AG09309 (cell line): ENCODE measurements at places on chromosomes 1 and 21.

DNA sequence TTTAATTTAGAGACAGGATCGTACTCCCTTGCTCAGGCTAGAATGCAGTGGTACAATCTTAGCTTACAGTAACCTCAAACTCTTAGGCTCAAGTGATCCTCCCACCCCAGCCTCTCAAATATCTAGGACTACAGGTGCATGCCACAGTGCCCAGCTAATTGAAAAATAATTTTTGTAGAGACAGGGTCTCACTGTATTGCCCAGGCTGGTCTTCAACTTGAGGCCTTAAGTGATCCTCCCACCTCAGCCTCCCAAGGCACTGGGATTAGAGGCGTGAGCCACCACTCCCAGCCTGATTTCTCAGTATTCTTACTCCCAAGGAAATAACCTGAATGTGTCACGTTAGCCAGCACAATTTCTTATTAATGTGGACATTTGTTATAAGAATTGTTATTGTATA lies 9.8 kb downstream of the RLF start:
- no peak for DNase-seq

DNA sequence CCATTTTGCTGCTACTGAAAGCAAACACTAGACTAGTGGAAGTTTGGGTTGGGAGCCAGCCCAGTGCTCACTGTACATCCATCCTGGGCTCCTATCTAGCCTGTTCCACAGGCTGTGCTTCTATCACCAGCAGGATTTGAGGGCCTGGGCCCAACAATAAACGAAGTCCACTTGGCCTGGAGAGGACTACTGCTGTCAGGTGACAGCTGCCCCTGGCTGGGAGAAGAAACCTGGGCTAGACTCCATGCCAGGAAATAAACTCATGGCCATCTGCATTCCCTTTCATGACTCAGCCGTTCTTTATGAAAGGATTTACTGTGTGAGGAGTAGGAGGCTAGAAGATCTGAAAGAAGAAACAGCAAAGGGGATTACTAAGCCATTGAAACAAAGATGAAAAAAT lies 35.5 kb downstream of the COLGALT2 start:
- DNase-seq, result peak; percentile 50

DNA sequence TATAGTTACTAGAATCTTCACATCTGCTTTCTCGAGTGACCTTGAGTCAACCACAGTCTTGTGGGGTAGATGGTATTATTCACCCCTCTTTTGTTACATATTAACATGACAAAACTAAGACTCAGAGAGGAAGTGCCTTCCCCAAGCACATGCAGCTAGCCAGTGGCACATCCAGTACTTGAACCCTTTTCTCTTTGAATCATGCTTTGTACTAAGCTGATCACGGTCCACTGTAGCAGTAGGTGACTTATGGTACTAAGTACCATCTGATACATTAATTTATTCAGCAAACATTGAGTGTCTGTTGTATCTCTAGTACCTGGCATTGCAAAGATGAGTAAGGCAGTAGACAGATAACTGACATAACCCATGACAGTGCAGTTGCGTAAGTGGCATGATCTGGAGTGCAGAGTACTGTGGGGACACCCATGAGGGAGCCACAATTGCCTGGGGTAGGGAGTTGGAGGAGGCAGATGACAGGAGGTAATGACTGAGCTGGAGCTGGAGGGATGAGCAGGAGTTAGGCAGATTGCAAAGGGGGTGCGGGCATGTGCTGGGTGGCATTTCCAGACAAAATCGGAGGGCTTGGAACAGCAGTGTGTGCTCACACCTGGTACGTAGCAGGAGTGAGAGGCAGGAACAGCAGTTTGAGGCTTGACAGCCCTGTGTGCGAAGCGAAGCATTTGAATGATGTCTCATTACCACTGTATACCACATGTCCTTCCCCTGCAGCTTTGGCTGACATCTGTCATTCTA lies 29.8 kb downstream of the UCK2 start:
- no peak for DNase-seq

- no peak for DNase-seq
Measured at GRCh38 chr1:161848676-161849075, 82.6 kb downstream of the ATF6 start.

DNA sequence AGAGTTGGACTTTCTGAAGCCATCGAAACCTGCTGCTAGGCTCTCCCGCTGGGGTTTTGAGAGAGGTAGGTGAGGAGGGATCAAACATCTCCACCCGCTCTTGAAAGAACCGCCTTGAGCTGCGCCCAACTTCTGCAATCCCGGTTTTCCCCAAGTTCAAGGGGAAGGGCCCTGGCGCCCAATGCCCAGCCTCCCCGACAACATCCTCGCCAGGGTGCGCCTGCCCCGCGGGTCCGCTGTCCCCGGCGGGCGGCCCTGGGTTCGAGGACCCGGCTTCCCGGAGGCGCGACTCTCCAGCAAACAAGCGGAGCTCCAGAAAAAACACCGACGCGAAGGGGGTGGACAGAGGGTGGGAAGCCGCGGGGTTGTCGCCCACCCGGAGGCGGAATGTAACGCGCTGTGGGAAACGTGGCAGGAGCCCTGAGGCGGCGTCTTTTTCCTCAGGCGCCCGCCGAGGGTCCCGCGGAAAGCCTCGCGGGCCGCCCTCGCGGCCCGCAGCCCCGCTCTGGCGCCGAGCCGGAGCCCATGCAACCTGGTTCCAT lies 607 bp downstream of the BTG3 start:
- DNase-seq, result no peak

- DNase-seq, result no peak
Measured at GRCh38 chr1:15684468-15685291, 560 bp downstream of the PLEKHM2 start.

GRCh38 chr1:9375912-9376311 lies 83.2 kb downstream of the SPSB1 start:
- no peak for DNase-seq

- no peak for DNase-seq
Measured at GRCh38 chr1:220751111-220751510, 3.0 kb downstream of the MTARC2 start.

- no peak for DNase-seq
Measured at GRCh38 chr21:27114111-27114510, 147.2 kb upstream of the ADAMTS5 start.

GRCh38 chr1:59143811-59144210 lies 153.1 kb upstream of the FGGY start:
- no peak for DNase-seq

DNA sequence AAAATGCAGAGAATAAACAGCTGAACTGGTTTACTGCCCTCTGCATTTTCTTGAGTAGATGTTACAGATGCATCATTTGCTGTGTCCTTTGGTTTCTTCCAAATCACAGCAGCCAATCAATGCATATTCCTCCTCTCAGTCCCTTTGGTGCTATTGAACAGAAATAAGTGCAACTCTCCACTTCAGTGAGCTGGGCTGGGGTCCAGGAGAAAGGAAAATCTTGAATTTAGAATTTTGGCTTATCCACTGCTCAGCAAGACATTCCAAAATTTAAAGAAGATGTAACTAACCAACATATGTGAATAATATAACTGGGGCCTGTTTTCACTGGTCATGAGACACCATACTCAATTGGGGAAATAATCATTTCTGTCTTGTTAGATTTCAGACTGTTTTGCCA lies 39.2 kb downstream of the PRMT6 start:
- DNase-seq, result no peak

DNA sequence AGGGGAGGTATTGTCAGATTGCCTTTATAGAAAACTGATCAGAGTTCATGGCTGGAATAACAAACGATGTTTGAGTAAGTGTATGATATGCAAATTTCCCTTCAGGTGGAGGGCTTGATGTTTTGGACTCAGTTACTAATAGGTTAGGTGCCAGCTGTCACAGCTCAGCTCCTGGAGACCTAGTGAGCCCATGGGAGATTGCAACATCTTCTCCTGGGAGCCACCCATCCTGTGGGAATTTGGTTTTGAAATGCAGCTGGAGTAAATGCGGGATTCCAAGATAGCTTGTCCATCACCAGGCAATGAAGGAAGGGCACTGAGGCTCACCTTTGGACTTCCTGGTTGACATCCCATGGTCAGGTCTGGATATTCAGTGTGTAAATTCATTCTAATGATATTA lies 211.4 kb upstream of the NRIP1 start:
- DNase-seq, result no peak

GRCh38 chr1:99004861-99005442 lies at the start of gene PLPPR5:
Gene PLPPR5 (minus strand): TSS chr1:99004861. CDS start chr1:99004671, 190 bp downstream.
- no peak for DNase-seq

- no peak for DNase-seq
Measured at GRCh38 chr1:64546013-64546412, 76.1 kb downstream of the CACHD1 start.

- no peak for DNase-seq
Measured at GRCh38 chr1:166133857-166134256, 32.9 kb downstream of the FAM78B start.

GRCh38 chr1:26418865-26419349 lies 8.3 kb downstream of the LIN28A start:
- DNase-seq, result no peak

DNA sequence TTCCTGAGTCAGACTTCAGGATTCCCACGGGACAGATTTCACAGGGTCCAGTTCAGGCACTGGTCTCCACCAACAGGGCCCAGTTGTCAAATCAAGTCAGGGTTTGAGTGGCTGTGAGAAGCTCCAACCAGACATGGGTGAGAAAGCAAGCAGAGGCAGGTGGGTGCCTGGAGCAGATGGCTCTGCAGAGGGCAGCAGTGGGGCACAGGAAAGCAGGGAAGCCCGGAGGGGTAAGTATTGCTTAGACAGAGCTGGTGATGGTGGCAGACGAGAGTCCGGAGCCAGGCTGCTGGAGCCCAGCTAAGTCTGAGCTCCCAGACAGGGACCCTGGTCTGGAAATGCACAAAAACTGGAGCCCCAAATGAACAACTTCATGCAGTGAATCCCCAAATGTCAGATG lies 40.4 kb downstream of the RIMS3 start:
- no peak for DNase-seq

DNA sequence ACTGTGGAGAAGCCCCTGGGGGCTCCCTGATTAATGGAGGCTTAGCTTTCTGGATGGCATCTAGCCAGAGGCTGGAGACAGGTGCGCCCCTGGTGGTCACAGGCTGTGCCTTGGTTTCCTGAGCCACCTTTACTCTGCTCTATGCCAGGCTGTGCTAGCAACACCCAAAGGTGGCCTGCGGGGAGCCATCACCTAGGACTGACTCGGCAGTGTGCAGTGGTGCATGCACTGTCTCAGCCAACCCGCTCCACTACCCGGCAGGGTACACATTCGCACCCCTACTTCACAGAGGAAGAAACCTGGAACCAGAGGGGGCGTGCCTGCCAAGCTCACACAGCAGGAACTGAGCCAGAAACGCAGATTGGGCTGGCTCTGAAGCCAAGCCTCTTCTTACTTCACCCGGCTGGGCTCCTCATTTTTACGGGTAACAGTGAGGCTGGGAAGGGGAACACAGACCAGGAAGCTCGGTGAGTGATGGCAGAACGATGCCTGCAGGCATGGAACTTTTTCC lies 24.8 kb downstream of the PCSK9 start:
- no peak for DNase-seq

- no peak for DNase-seq
Measured at GRCh38 chr1:162251102-162251501, 125.6 kb downstream of the SPATA46 start.

DNA sequence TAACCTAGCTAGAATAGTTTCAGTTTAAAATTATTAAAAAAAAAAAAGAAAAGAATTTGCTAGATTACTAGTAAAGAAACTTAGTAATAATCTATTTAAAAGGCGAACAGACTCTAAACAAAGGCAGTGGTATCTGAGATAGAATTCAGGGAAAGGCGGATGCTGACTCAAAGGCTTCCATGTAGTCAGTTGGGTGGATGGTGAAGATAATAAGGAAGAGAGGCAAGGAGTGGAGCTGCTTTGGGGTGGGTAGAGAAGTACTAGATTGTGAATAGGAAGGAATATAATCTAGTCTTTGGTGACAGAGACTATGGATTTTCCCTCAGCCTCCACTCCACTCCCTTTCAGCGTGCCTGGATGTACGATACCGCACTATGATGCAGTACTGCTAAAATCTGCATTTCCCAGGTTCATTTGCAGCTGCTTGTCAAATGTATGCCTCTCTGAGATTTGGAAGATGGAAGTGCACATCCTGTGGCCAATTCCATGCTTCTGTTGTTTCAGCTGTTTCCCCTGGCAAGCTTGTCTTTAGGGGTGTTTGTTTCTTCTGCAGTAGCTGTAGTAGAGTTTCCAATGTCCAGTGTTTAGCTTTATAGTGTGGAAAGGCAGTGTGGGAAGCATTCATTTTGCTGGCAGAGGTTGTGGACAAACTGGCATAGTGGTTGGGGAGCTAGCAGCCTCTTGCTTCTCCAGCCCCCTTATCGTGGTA lies 184.6 kb upstream of the NRIP1 start:
- no peak for DNase-seq

GRCh38 chr1:29235955-29236711 lies at the start of gene PTPRU:
Gene PTPRU (plus strand): TSS chr1:29236522. CDS start chr1:29236645, 123 bp downstream.
- DNase-seq, result no peak

GRCh38 chr1:88650676-88651418 lies 33.2 kb upstream of the PKN2 start:
- no peak for DNase-seq

GRCh38 chr1:91952187-91952586 lies 3.0 kb downstream of the BRDT start:
- DNase-seq, result no peak

DNA sequence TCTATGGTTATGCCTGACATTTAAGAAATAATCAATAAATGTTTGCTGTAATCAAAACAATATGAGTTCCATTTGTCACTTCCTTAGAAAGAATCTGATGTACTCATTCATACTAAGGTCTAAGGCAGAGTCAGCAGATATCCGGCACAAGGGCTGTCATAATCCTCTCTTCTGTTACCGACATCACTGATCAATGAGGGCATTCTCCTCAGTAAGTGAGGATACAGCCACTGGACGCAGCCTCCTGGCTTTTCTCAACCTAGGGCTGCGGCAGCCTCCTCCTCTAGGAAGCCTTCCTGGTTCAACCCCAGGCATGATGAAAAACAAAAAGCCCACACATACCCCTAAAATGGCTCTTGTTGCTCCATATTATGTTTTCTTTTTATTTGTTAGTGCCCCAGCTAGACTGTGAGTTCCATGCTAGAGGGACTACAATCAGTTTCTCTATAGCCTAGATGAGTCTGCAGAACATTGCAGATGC lies 40.7 kb upstream of the TENT5C start:
- no peak for DNase-seq

DNA sequence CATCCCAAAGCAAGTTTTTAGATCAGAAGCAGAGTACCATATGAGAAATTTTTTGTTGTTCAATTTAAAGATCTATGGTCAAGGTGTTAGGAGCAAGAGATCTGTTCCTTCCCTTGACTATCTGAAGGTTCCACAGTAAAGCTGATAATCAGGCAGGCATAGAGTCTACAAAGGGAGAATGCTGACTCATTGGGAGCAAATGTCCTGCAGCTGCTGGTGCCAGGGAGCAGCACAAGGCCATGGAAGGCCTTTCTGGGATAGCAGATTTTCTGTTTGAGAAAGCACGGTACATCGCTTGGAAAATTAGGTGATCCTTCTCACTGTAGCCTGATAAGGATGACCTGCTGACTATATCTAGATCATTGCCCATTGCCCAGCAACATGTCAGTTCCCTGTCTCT lies 210.1 kb upstream of the C1orf87 start:
- no peak for DNase-seq
